Activated CD4-positive, alpha-beta T cell treated with anti-CD3 and anti-CD28 coated beads, Interleukin-2, amount 10 ng/mL, durations not matched to agents 7 days and 5 days (primary cell): ENCODE measurements at places on chromosomes 1 and 21. TPM values are rescaled to one million over a fixed set of nuclear protein-coding genes. Genes with fewer than 3 reads are reported as not detected.
A peak's percentile ranks its signal among the peaks of the same experiment; 100 is the strongest.

DNA sequence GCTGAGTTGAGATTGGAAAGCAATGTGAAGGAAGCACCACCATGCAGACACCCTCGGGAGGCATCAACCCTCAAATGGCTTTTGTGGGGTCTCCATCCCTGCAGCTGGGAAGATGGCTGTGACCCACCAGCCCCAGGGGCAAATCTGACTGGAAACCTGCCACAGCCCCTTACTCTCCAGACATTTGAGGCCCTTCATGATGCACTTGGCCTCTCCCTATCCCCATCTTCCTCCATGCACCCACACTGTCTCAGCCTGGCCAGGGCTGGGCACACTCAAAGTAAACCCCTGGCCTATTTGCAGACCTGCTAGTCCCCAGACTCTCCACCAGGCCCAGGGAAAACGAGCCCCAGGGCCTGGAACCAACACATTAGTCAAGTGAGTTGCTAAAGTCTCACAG is 205.2 kb downstream of the MATN1 start:
- H3K36me3 ChIP-seq, result no peaks in the 10 kb centered on the region
- H3K4me1 ChIP-seq, result no peaks in the 10 kb centered on the region
- DNase-seq, result no peak
- H3K4me3 ChIP-seq, result no peak overlapping the region

The ZNF670 gene
- 1.1 TPM for total RNA-seq

DNA sequence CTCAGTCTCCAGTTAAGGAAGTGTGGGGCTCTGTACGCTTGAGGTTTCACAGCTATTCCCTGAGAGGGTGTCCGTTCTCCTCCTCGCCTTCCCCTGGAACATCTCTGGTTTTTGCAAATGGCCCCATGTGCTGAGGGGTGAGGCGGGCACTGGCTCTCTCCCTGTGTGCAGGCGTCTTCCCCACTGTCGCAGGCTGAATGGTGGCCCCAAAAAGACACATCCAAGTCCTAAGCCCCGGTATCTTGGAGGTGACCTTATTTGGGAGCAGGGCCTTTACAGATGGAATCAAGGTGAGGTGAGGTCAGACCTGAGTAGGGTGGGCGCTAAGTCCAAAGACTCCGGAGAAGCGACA is 98.0 kb upstream of the TMPRSS2 start:
- H3K36me3 ChIP-seq, result no peaks in the 10 kb centered on the region
- no peak overlapping the region for H3K27ac ChIP-seq
- no peak overlapping the region for H3K4me3 ChIP-seq
- no peaks in the 10 kb centered on the region for H3K4me1 ChIP-seq
- H3K27me3 ChIP-seq, result peaks cover 2% of the 10 kb centered on the region
- DNase-seq, result no peak

DNA sequence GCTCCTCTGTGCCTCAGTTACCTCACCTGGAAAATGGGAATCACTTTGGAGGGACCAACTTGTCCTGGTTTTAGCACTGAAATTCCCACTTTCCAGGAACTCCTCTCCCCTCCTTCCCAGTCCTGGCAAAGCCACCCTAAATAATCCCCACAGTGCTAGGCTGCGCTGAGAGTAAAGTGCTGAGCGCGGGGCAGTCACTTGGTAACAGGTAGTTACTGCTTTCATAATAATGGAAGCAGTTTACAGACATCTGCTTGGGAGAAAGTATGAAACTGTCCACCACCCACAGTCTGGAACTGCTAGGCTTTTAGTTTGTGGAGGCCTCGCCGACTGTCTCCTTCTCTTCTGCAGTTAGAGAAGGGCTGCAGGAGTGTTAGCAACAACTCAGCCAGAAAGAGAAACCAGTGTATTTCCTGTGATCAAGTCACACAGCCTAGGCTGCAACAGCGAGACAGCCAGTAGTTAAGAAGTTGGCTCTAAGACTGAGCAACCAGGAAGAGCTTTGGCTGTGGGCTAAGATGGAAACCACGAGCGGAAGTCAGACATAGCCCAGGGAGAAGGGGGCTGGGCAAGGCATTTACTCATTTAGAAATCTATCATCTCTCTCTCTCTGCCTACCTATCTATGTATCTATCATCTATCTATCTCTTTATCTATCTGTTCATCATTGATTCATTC is 30.8 kb upstream of the ABCG1 start:
- peaks cover 74% of the 10 kb centered on the region for H3K4me1 ChIP-seq
- H3K4me3 ChIP-seq, result peak overlapping the region; percentile 53
- peak overlapping the region; percentile 94 for H3K27ac ChIP-seq
- H3K36me3 ChIP-seq, result peaks cover 19% of the 10 kb centered on the region

The PUM1 gene
- total RNA-seq, result 99.3 TPM

- peak overlapping the region; percentile 94 for H3K4me3 ChIP-seq
- H3K36me3 ChIP-seq, result peaks cover 38% of the 10 kb centered on the region
- peak; percentile 33 for DNase-seq
- H3K27me3 ChIP-seq, result no peaks in the 10 kb centered on the region
- peak overlapping the region; percentile 97 for H3K27ac ChIP-seq
Observed at GRCh38 chr1:37691497-37692077, 729 bp upstream of the CDCA8 start.

DNA sequence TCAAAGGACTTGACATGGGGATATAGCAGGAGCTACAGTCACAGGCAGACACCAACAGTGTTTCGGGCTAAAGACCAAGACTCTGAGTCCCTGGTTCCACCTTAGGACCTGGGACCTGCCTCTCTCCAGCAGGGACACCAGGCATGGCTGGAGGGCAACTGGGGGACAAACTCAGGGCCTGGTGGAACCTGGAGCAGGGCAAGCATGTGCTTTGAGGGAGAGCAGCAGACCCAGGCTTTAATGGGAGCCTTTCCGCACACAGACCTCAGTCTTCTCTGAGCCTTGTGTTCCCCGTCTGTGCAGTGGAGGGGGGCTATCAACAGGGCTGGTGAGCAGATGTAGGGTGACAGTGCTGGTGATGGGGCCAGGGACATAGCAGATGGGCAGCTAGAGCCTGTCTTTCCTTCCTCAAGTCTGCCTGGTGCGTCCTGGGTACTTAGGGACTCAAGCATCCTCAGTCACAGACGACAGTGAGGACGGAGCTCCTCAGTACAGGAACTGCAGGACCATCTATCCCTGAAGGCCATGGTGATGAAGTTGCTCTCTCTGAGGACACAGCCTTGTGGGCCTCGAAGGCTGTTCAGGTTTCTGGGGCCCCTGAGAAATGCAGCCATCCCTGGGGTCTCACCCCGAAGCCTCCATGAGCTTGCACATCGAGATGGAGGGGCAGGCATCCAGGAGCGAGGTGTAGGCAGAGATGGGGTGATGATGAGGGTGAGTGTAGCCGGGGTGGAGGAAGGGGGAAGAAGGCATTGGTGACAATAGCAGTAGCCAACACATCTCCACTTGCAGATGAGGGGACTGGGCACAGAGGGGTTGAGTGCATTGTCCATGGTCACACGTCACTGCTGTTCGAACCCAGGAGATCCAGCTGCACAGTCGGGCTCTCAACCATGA is 593.4 kb downstream of the PTPRU start:
- no peak for DNase-seq
- no peaks in the 10 kb centered on the region for H3K4me1 ChIP-seq
- no peak overlapping the region for H3K27ac ChIP-seq
- H3K4me3 ChIP-seq, result no peak overlapping the region

DNA sequence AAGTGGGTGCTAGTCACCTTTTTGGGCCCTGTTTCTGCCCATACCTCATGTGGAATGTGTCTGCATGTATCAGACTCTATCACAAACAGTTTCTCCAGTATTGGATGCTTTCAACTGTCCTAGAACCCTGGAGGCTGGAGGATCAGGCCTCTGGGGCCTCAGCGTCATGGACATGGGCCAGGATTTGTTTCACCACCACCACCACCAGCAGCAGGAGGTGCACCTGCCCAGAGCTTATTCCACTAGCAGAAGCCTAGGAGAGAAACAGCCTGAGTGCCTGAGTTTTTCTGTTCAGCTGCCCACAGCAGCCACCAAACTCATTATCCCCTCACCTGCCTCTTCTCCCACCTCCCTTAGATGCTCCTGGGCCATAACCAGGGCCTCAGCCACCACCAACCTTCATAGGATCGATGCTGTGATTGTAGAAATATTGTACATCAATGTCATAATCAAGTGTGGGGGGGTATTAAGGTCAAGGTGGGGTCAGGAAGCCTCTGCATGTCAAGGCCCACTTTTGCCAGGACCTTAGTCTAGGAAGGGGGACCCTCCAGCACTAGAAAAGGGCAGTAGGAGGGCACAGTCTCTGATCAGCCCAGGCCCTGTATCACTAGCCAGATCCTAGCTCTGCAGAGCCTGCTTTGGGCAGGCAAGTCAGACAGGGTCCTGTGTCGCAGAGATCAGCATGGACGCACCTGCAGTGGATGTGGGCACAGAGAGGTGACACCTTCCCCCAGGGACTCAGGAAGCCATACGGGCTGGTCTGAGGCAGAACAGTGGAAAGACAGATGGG is 9.3 kb downstream of the DMAP1 start:
- H3K27me3 ChIP-seq, result no peaks in the 10 kb centered on the region
- peaks cover 15% of the 10 kb centered on the region for H3K4me1 ChIP-seq
- H3K4me3 ChIP-seq, result no peak overlapping the region
- H3K36me3 ChIP-seq, result peaks cover 10% of the 10 kb centered on the region
- H3K27ac ChIP-seq, result peak overlapping the region; percentile 27
- no peak for DNase-seq

The CDC20 gene
- 188 TPM for total RNA-seq

DNA sequence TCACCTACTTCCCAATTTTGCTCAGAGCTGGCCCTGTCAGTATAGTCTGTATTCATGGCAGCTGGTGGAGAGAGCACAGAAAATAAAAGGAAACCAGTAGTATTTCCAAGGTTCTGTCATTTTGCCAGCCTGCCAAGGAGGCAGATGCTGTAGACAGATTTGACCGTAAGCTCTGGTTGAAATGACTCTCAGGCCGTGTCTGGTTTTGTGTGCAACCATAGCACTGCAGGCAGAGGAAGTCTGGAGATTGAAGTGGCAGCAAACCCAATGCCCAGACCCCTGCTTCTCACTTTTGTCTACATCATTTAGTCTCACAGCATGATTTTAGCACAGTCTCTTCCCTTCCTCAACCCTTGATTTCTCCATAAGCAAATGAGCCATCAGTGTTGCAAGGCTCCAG is 291.7 kb downstream of the PAPPA2 start:
- no peaks in the 10 kb centered on the region for H3K27me3 ChIP-seq
- no peaks in the 10 kb centered on the region for H3K4me1 ChIP-seq
- H3K36me3 ChIP-seq, result no peaks in the 10 kb centered on the region
- no peak overlapping the region for H3K27ac ChIP-seq

The PIP5K1A gene
- 61.6 TPM for total RNA-seq

DNA sequence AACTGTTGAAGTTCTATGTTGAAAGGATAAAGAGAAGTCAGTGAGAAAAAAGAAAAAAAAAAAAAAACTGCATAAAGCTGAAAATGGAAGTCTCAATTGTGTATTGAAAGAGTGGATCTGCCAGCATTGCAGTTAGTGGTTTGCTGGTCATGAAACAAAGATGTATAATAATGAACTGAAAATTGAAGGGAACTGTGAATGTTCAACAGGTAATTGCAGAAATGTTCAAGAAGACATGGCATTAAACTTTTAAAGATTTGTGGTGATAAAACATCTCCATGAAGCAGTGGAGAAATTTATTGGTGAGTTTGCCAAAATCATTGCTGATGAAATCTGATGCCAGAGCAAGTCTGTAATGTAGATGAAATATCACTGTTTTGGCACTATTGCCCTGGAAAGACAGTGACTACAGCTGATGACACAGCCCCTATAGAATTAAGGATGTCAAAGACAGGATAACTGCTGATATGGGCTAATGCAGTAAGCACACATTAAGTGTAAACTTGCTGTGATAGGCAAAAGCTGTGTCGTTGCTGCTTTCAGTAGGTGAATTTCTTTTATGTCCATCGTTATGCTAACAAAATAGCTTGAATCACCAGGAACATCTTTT is 71.0 kb downstream of the RD3 start:
- peaks cover under 1% of the 10 kb centered on the region for H3K27me3 ChIP-seq
- H3K27ac ChIP-seq, result no peak overlapping the region
- no peak for DNase-seq
- H3K4me3 ChIP-seq, result no peak overlapping the region
- H3K4me1 ChIP-seq, result peaks cover 17% of the 10 kb centered on the region

- peaks cover 47% of the 10 kb centered on the region for H3K4me1 ChIP-seq
- H3K27me3 ChIP-seq, result no peaks in the 10 kb centered on the region
- no peak for DNase-seq
- no peak overlapping the region for H3K4me3 ChIP-seq
- H3K27ac ChIP-seq, result peak overlapping the region; percentile 36
- peaks cover 46% of the 10 kb centered on the region for H3K36me3 ChIP-seq
Observed at GRCh38 chr1:223732993-223733798, 20.9 kb downstream of the CAPN2 start.
